ENCODE measurements at places on chromosomes 2 and 18.

- no peak for DNase-seq
These were observed 45.7 kb downstream of the ITGB1BP1 start for GRCh38 chr2:9377461-9378097.

GRCh38 chr2:241072151-241072550 lies 29.9 kb downstream of the MTERF4 start:
- DNase-seq = no peak

- no peak for DNase-seq
These were observed 60.7 kb downstream of the TET3 start for GRCh38 chr2:74045454-74045853.

- no peak for DNase-seq
These were observed 45.9 kb downstream of the FSHR start for GRCh38 chr2:49108436-49108835.

GRCh38 chr2:121375621-121376159 lies 90.7 kb upstream of the TFCP2L1 start:
- no peak for DNase-seq

DNA sequence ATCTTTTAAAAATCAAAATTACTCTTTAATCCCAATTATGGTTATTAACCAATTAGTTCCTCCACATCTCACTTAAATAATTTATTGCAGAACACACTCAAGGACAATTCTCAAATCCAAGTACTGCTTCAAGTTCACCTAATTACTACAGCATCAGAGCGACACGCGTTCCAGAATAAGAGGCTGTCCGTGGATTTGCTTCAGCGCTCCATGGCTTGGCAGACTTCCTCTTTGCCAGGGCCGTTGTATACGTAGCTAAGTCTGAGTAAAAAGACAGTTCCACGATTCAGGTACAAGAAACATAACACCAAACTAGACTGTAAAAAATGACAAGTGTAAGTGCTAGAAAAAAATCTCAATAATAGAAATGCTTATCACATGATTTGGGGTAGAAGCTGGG lies 153.2 kb upstream of the MYT1L start:
- DNase-seq = no peak

- no peak for DNase-seq
These were observed 75.5 kb downstream of the SLC66A2 start for GRCh38 chr18:79875931-79876461.

- no peak for DNase-seq
These were observed 175.6 kb downstream of the SUCLG1 start for GRCh38 chr2:84283506-84283905.

- DNase-seq = no peak
These were observed 30.3 kb downstream of the KIF1A start for GRCh38 chr2:240789501-240790369.

DNA sequence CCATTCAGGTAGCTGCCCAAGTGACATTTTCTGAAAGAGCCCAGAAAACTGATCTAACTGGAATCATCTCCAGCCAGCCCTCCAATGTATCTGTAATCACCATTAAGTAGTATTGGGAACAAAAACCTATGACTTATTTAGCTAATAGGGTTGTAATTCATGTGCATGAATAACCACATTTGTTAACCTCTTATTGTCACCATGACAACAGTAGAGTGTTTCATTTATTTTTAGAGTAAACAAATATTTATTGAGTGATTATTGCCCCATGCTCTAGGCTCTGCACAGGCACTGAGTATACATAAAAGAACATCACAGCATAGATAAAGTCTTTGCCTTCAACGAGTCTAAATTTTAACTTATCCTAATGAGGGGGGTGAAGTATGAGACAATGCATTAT lies 265.4 kb upstream of the UBE2E3 start:
- no peak for DNase-seq

DNA sequence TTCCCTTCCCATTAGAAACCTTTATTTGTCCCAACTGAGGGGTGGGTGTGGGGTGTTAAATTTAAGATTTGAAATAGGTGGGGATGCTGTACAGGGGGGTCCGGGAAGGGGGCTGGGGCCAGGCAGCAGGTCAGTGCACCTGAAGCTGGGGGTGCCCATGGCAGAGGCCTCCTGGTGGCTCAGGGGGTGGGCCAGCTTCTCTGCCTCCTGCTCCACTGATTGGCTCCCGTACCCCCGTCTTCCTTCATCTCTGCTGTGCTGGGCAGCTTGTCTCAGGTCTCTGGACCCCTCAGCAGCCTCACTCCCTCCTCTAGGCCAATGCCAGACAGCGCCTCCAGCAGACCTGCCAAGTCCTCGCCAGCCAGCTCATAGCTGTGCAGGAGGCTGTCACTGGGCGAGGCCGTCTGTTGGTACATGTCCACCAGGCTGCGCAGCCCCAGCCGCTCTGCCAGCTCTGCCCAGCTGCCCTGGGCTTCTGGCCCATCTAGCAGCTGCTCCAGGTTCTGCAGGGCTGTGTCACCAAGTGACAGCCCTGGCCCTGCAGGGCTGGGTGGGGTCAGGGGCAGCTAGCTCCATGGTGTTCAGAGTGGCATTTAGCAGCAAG lies 2.0 kb upstream of the ANKRD62 start:
- DNase-seq = no peak

DNA sequence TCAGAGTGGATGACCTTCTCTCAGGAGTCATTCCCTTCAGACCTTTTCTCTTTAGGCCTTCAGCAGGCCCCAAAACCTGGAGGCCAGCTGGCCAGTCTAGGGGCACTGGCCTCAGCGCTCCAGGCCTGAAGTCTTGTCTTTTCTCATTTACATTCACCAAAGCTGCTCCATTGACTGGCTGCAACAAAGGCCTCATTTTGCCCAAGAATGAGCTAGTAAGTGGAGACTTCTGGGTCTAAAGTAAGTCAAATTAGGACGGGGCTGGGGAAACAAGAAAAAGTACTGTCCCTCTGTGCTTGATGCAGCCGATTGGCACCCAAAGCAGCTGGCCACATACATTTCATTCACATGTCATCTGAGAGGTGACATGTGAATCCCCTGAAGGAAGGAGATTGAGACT lies 83.8 kb upstream of the RIOK3 start:
- no peak for DNase-seq

DNA sequence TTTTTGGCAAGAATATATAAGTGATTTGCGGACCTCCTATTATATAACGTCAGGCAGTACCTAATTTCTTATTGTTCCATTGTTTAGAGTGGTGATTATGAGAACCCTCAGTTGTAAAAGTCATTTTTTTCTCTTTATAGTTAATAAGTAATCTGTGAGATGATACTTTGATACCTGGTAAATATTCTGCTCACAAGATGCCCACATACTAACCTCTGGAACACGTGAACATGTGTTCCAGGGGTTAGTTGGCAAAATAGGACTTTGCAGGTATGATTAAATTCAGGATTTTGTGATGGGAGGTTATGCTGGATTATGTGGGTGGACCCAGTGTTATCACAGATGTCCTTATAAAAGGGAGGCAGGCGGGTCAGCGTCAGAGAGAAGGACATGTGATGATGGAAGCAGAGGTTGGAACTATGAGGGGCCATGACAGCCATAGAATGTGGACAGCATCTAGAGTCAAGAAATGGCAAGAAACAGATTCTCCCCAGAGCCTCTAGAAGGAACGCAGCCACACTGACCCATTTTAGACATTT lies 16.8 kb downstream of the MAIP1 start:
- no peak for DNase-seq

- no peak for DNase-seq
These were observed 2.4 kb downstream of the CYP27C1 start for GRCh38 chr2:127217470-127218325.

DNA sequence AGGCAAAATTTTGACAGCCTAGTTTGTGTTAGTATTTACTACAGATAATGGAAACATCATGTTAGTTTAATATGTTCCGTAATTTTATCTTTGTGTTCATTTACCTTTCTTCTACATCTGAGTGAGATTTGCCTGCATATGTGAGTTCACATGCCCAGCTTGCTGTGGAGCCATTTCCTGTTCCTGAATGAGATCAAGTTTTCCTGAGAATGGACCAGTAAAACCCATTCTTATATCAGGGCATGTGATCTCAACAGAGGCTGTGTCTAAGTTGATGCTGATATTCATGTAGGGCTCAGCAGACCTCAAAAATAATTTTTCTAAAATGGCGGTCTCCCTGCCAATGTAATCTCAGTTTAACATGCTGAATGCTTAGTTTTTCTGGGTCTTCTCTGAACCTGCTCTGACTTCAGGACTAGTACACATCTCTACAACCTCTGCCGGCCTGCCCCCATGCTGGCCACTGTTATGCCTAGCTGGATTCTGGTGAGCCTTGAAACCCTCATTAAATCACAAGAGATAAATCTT lies 1.0 kb downstream of the IL1A start:
- no peak for DNase-seq

Measured in activated T-helper 1 cell treated with Interleukin-2 at 50 U/mL for 16 hours (primary cell).